ENCODE measurements at places on chromosomes 4 and X. TPM values are rescaled to one million over a fixed set of nuclear protein-coding genes. Genes with fewer than 3 reads are reported as not detected.

DNA sequence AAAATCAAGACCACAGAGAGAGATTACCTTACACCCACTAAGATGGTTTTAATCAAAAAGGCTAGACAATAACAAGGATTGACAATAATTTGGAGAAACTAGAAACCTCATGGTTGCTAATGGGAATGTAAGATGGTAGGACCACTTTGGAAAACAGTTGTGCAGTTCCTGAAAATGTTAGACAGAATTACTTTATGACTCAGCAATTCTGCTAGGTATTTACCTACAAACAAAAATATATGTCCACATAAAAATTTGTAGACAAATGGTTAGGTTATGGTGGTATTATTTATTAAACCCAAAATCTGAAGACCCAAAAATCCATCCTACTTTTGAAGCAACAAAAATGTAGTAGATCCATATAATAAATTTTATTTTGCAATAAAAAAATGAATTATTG, 1027.0 kb upstream of the ADGRL3 start:
- DNase-seq = no peak

The ELF4 gene
- 23.9 TPM for total RNA-seq

The CBR4 gene
- 23.7 TPM for total RNA-seq

The ALAS2 gene
- total RNA-seq = not detected

The CYP4V2 gene
- total RNA-seq = 4.5 TPM

DNA sequence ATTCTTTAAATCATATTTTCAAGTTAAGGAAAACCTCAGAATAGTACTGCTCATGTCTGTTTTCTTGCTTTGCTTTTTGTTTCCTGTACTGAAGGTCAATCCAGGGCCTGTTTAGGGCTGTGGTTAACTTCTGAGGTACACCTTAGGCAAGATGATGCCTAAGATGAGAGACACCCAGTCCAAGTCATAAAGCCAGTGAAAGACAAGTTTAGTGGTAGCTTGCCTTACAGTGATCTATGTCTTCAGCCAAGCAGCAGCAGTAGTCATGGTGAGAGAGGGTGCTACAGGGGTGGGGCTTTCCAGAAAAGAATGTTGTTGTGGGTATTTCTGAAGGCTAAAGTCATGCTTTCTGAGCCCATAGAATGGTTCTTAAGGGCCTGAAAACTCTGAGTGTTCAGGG, 173.7 kb downstream of the VSIG4 start:
- peak; percentile 26 for DNase-seq

GRCh38 chr4:6193399-6193798, 7.0 kb downstream of the JAKMIP1 start:
- DNase-seq = no peak

- no peak for DNase-seq
Observed at GRCh38 chrX:121958886-121959285, 911.5 kb downstream of the GLUD2 start.

GRCh38 chr4:163537114-163537513, 42.6 kb downstream of the TMA16 start:
- no peak for DNase-seq

GRCh38 chr4:52110171-52110570, 59.1 kb downstream of the SPATA18 start:
- DNase-seq = no peak

- DNase-seq = no peak
Observed at GRCh38 chr4:150230561-150230960, 152.3 kb downstream of the DCLK2 start.

DNA sequence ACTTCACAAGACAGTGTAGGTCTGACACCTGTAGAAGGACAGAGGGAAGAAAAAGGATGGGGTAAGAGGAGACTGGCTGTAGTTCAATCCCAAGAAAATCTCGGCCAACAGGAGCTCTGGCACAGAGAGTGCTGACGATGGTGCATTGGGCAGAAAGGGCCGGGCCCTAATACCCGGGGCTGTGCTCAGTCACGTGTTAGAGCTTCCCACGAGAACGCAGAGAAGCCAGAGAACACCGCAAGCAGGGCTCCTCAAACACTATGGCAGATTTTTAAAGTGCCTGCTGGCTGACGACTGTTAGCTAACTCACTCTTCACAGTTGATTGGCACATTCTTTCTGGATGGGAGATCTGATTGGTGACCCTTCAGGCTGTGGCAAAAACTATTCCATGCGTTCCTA, 35.5 kb downstream of the EREG start:
- DNase-seq = no peak

- DNase-seq = no peak
Observed at GRCh38 chr4:108620933-108621905, 843 bp downstream of the RPL34 start.

- no peak for DNase-seq
Observed at GRCh38 chr4:6889101-6889735, 20.4 kb upstream of the TBC1D14 start.

GRCh38 chr4:136690360-136690759, 841.9 kb downstream of the PCDH18 start:
- DNase-seq = no peak

- DNase-seq = no peak
Observed at GRCh38 chr4:56302760-56303159, 84.5 kb downstream of the AASDH start.

GRCh38 chrX:83658731-83659130, 150.6 kb downstream of the POU3F4 start:
- no peak for DNase-seq

GRCh38 chr4:148059617-148060180, 327.8 kb downstream of the ARHGAP10 start:
- no peak for DNase-seq

GRCh38 chrX:99750721-99751120, 659.4 kb downstream of the PCDH19 start:
- DNase-seq = no peak

- no peak for DNase-seq
Observed at GRCh38 chr4:948101-948935, 16.1 kb downstream of the TMEM175 start.

The PDGFC gene
- total RNA-seq = not detected

The CT47B1 gene
- not detected for total RNA-seq

- DNase-seq = no peak
Observed at GRCh38 chr4:114364857-114365256, 233.8 kb upstream of the UGT8 start.

The TCP11X2 gene
- not detected for total RNA-seq

- no peak for DNase-seq
Observed at GRCh38 chr4:1294891-1295290, 5.2 kb downstream of the MAEA start.

GRCh38 chrX:63513825-63514568, 162.9 kb upstream of the SPIN4 start:
- DNase-seq = no peak

DNA sequence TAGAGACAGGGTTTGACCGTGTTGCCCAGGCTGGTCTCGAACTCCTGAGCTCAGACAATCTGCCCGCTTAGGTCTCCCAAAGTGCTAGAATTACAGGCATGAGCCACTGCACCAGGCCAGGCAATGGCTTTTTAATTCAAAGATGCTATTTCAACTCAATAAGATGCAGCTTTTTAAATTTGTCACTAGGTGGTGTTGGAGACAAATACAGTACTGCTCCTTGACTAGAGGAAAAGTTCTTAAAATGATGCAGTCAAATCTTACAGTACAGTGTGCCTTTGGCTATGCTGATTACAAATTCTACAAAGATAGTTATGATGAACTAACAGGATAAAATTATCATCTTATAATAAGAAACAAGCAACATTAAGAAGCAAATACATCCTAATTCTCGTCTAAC, 441.1 kb downstream of the KCNIP4 start:
- no peak for DNase-seq

- no peak for DNase-seq
Observed at GRCh38 chr4:1601533-1601835, 82.6 kb downstream of the FAM53A start.

- no peak for DNase-seq
Observed at GRCh38 chr4:158671665-158671914, at the start of gene C4orf46. Gene C4orf46 (minus strand): TSS chr4:158671887. CDS start chr4:158671801, 86 bp downstream.

The FAM47A gene
- not detected for total RNA-seq

- DNase-seq = no peak
Observed at GRCh38 chr4:24202579-24202978, 312.7 kb upstream of the PPARGC1A start.

The SMIM9 gene
- total RNA-seq = not detected

The PRR32 gene
- total RNA-seq = not detected

GRCh38 chrX:124392794-124393193, 46.4 kb downstream of the SH2D1A start:
- no peak for DNase-seq

The MAGEB1 gene
- total RNA-seq = not detected

The VEGFD gene
- total RNA-seq = not detected

DNA sequence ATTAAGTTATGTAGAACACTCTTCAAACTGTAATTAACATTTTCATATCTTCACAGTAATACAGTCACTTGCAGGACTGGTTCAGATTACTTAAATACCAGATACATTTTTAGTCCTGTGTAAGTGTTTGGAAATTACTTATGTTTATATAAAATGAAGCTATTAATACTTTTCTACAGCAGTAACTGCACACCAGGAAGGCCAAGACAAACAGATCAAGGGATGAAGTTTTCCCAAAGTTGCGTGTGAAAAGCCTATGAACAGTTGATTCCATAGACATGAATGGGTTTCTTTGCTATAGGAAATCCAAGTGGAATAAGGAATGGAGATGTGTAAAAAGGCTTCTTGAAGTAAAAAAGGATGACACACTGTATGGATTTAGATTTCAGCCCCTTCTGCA, 28.9 kb upstream of the DRP2 start:
- no peak for DNase-seq

DNA sequence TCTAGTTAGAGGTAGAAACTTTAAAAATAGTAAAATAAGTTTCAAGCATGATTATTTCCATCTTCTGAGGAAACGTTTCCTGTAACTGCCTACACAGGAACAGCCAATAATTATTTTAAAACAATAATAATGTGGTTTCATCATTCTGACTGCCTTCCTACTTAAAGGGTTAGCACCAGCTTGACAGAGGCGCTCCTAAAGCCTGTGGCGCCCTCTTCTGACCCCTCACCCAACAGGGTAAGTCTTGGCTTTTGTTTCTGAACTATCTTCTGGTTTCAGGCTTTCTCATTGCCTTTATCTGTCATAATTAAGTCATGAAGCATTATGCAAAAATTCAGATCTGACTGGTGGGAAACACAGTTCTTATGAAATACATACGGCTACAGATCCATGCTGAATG, 96.7 kb downstream of the ITM2A start:
- peak; percentile 87 for DNase-seq

The CHRDL1 gene
- total RNA-seq = not detected

DNA sequence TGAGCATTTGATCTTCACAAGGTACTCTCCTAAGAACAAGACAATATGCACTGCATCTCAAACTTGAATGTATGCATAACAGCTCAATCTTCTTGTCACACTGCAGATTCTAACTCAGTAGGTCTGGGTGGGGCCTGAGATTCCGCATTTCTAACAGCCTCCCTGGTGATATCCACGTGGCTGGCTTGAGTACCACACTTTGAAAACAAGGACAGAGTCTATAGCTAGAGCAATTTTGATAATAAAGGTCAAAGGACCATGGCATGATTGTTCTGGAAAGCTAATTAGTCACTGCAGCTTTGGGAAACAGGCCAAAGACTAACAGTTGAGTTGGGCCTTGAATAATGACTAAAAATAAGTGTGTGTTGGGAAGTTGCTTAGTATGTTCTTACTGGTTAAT, 213.3 kb downstream of the GBA3 start:
- DNase-seq = no peak

GRCh38 chr4:37693450-37694190, 7.4 kb upstream of the RELL1 start:
- no peak for DNase-seq

GRCh38 chr4:112938461-112939058, 110.9 kb upstream of the ANK2 start:
- DNase-seq = no peak
